GM12878 (cell line): ENCODE measurements at places on chromosomes 3 and 15.

- no peak for DNase-seq
Measured at GRCh38 chr3:188662795-188663194, 508.8 kb downstream of the LPP start.

DNA sequence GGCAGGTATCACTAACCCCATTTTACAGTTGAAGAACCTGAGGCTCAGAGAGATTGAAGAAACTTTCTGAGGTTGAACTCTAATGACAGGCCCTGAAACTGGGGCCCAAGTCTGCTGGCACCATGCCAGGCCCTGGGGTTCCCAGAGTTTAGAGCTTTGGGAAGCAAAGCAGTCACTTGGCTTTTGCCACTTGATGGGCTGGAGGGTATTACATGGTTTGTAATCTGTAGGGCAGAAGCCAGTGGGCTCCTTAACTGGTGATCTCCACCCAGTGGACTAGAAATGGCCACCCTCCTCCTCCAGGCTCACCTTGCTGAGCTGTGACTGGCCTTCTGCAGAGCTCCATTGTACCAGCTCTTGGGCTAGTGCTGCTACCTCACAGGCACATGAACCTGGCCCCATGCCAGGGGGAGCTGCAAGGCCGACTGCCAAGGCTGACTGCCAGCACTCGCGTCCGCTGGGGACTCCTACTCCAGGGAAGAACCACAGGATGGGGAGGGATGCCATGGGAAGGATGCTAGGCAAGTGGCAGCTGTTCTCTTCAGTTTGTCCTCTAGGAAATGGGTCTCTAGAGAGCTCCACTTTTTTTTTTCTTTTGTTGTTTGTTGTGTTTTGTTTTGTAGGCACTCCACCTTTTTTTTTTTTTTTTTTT, 104.8 kb downstream of the ETFA start:
- no peak for DNase-seq

DNA sequence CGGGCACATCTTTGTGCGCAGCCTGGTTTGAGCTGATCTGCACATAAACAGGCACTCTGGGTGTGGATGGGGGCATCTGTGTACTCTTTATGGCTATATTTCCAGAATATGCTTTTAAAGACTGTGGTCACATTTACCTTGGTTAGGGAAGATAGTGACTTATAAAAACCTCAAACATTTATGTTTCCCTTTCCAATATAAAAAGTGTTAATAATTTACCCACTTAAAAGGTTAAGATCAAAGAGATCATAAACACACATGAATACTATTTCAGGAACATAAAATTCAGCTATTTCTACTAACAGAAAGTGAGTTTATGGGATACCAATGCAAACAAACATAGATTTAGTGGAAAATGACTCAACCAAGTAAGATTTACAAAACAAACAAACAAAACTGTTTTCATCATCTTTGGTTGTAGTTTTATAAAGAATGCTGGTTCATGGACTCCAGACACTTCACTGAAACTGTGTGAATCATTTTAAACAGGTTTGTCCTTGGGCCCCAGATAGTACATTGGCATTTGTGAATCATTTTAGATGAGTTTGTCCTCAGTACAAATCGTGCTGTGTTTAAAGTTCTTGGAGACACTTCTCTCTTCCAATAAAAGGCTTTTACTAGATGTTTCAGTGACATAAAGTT, 253.5 kb upstream of the CTDSPL start:
- DNase-seq: no peak

DNA sequence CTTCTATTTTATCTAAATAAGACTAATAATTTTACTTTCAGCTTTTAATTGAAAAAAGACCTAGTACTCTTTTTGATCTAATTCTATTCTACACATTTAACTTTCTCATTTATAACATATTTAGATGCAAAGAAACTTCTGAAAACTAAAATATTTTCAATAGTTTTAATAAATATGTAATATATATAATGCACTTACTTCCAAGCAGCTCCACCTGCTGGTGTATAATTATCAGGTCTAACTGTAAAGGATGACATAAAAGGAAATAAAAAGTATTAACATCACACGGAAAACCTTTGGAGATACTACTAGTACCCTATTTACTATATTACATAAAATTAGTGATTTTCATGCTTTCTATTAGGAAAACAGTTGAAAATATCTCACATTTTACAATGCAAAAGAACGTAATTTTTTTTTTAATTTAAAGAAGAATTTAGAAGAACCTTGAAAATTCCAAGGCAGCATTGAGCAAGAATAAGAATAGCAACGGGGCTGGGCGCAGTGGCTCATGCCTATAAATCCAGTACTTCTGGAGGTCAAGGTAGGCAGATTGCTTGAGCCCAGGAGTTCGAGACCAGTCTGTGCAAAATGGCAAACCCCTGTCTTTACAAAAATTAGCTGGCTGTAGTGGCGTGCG, 10.2 kb downstream of the PLSCR5 start:
- no peak for DNase-seq

DNA sequence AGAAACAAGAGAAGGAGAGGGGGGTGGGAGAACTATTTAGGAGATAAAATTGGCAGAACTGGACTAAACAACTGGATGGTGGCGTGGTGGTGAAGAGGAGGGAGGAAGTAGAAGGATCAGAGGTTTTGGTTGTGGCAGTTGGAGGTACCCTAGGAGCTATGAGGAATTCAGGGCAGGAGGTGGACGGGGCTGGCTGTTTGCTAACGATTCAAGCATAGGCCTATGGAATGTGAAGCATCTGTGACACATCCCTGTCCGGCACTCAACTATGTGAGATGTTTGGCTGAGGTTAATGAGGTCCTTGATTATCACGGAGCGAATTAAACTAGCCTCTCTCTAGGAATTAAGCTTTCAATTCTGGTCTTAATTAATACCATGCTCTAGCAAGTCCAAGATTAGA, 13.5 kb downstream of the TARS3 start:
- DNase-seq: no peak

GRCh38 chr3:4703054-4703480, 209.9 kb downstream of the ITPR1 start:
- DNase-seq: no peak

GRCh38 chr3:13073326-13074005, at the start of gene IQSEC1:
Gene IQSEC1 (minus strand): TSS chr3:13073429. CDS start chr3:13073014, 415 bp downstream.
- DNase-seq: no peak

DNA sequence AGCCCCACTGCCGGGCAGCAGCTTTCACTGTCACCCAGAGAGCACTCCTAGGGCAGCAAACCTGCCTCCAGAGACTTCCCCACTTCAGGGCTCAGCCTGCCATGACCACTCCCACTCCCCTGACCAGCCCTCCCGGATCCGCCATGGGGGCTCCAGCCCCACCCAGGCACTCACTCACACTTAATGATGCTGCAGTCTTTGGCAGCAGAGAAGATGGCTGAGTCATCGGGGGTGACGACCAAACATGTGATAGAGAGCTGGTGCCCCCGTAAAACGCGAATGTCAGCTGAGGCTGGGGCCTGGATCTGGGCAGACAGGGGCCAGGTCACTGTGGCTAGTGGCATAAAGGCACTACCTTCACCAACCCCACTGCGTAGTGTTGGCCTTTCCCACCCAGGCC, 4.7 kb downstream of the RRP9 start:
- no peak for DNase-seq

DNA sequence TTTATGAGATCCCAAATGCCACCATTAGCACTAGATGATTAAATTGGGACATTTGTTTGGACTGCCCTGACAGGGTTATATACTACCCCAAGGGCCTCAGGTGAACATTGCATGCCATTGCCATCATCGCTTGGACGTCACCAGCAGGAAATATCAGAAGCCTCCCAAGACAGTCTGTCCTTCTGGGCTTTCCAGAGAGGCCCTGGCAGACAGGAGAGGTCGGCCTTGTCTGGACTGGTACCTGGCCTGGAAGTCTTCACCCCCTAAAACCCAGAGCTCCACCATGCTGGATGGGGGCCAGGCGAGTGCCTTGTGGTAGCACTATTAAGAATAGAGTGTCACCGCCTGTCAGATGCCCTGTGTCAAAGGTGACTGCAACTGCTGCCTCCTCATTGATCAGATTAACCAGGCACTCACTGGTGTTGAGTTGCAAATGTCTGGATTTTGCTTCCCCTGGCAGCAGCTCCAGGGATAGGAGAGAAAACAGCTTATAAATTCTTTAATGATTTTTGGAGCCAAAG, 324.1 kb upstream of the RASGRP1 start:
- no peak for DNase-seq

DNA sequence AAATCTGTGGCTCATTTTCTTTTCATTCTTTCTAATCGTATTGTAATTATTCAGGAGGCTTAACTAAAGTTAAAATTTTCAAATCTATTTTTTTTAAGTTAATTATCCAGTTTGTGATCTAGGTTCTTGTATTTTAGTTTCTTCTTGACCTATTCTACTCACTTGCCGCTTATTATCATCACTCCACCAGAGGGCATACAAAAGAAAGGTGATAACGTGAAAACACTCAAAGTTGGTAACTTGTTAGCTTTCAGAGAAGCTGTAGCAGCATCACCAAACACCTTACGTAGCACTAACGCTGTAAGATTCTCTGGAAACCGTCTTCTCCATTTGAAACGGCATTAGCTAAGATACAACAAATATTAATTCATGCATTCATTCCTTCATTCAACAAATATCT, 4.8 kb downstream of the GNB4 start:
- DNase-seq: no peak

GRCh38 chr3:172908771-172909270, 158.3 kb downstream of the ECT2 start:
- no peak for DNase-seq

- no peak for DNase-seq
Measured at GRCh38 chr3:18018491-18019160, 276.2 kb upstream of the TBC1D5 start.

- no peak for DNase-seq
Measured at GRCh38 chr15:67741308-67741707, 84.0 kb upstream of the SKOR1 start.
